ENCODE measurements at places on chromosomes 4 and X. TPM values are rescaled to one million over a fixed set of nuclear protein-coding genes. Genes with fewer than 3 reads are reported as not detected.

The PPM1K gene
- 10.0 TPM for total RNA-seq

The HSPA4L gene
- 8.5 TPM for total RNA-seq

DNA sequence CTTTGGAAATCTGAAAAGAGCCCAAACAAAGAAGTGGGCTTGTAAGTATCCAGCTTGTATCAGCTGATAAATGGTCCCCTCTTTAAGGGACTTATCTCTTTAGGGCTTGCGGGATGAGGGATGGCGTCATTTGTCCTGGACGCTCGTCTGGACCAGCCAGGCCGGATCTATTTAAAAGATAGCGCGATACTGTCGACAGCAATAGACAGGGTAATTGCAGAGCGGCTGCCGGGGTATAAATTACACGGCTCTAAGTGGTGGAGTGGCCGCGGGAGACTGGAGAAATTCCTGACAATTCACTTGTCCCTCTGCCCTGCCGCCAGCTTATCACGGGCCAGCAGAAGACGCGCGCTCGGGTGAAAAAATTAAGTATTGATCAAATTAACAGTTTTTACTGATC is 90.7 kb downstream of the FAM53A start:
- DNase-seq, result no peak

- DNase-seq, result no peak
Measured at GRCh38 chr4:99652596-99653436, 4.8 kb downstream of the C4orf54 start.

- no peak for DNase-seq
Measured at GRCh38 chrX:26653050-26653449, 437.1 kb downstream of the MAGEB5 start.

DNA sequence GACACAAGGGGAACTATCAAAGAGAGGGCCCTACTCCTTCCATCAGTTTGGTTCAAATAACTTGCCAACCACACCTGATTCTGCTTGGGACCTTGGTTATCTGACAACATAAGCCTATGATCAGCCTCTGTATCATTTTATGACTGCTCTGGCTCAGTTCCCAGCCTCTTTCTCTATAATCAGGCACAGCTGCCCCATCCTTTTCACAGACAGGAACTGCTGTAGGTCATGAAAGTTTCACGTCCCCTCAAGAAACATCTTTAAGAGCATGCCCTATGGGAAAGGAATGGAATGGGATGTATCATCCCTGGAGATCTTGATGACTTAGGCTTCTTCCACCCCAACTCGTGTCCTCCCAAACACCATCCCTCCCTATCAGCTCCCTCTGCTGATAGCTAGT is 243.4 kb downstream of the AR start:
- no peak for DNase-seq

- DNase-seq, result peak; percentile 80
Measured at GRCh38 chr4:147560625-147561024, 56.6 kb upstream of the TMEM184C start.

GRCh38 chr4:25694466-25694865 is 38.8 kb downstream of the SLC34A2 start:
- peak; percentile 6 for DNase-seq

DNA sequence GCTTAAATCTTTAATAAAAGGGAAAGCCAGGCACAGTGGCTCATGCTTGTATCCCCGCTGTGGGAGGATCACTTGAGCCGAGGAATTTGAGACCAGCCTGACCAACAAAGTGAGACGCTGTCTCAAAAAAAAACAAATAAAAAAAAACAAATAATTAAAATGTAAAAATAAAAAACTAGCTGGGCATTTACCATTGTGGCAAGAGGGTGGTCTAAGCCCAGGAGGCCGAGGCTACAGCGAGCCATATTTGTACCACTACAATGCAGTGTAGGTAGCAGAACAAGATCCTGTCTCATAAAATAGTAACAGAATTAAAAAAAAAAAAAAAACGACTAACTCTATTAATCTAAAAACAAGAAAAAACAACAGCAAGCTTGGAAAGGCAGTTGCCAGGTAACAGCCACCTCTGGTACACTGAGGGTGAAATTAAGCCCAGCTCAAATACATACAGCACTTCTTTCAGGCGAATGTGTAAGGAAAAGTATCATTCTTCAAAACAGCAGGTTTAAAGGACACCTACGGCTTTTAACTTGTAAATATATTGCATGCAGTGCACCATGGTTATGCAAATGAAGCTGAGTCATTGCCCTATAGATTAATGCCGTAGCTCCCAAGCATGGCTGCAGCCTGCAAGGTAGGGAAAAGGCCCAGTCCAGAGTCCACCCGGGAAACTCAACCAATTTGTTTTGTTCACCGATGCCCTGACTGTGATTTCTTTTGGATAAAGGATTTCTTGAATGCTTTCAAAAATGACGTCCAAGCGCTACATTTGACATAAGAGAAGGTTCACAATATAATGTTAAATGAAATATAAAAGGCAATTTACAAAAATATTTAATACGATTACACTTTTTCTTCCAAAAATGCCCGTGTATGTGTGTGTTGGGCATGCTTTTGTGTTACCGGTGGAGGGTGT is 14.5 kb upstream of the TXLNG start:
- peak; percentile 86 for DNase-seq
